Stimulated activated CD4-positive, alpha-beta T cell treated with anti-CD3 and anti-CD28 coated beads, Interleukin-15, amount 100 ng/mL, for 1 hour (primary cell): ENCODE measurements at places on chromosomes 2 and 18.

- no peak for DNase-seq
Observed at GRCh38 chr2:171086352-171087290, 74.1 kb downstream of the TLK1 start.

DNA sequence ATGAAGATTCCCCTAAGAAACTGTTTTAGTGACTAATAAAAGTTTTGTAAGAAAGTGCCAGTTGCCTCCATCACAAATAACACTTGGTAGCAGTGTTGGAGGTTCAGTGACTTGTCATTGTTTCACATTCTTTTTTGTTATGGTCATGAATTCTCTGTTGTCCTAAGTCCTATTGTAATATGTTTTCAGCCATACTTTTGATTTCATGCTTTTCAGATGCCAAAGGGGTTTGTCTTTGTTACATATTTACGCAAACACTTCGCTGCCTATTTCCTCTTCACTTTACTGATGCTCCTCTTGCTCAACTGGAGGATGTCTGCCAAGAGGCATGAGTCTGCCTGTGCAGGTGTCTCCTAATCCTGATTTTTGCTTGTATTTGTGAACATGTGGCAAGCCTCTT lies 66.6 kb downstream of the PHLPP1 start:
- no peak for DNase-seq

DNA sequence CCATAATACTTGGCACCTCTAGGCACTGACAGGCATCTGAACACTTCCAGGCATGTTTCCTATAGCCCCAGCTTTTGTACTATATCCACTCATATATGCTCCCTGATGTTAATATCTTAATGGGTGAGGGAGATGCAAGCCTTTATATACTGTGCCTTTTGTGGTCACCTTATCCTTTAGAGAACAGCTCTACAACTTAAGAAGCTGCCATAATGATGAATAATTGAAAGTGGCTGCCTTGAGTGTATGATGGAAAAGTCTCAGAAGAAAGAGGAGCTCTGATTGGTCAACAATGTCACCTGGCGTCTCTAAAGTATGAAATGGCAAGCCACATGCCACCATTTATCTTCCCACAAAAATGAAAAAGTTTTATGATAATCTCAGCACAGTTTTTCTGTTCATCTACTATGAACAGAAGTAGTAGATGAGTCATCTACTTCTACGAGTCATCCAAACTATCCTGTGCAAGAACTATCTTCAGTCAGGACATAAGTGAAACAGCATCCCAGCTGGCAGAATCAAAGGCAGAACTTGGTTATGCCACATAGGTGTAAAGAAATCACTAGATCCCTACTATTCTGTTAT lies 997.9 kb upstream of the CELF4 start:
- no peak for DNase-seq

DNA sequence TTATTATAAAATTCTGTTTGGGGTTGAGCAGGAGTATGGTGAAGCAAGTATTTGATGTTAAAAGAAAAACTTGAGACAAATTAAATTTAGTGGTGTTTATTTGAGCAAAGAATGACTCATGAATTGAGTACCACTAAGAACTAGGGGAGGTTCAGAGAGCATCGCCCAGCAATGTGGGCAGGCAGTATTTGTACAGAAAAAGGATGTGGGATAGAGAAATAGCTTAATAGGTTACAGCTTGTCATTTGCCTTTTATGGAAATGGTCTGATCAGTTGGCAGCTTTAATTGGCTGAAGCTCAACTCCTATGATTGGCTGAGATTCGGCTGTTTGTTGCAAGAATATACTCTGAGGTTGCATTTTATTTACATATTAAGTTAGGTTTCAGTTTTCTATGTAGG lies 68.2 kb downstream of the LRATD1 start:
- DNase-seq: no peak

DNA sequence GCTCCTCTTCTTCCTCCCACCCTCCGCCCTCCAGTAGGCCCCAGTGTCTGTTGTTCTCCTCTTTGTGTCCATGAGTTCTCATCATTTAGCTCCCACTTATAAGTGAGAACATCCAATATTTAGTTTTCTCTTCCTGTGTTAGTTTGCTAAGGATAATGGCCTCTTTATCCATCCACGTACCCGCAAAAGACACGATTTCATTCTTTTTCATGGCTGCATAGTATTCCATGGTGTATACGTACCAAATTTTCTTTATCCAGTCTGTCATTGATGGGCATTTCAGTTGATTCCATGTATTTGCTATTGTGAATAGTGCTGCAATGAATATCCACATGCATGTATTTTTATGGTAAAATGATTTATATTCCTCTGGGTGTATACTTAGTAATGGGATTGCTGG lies 82.2 kb downstream of the COPS8 start:
- no peak for DNase-seq
